ENCODE measurements at places on chromosomes 3 and 15.

- DNase-seq: no peak
These were observed 29.9 kb upstream of the GPD1L start for GRCh38 chr3:32076566-32076965.

GRCh38 chr3:61733876-61734275 is 172.5 kb downstream of the PTPRG start:
- DNase-seq: no peak

- DNase-seq: no peak
These were observed 183.0 kb downstream of the SUCNR1 start for GRCh38 chr3:152056481-152056880.

GRCh38 chr3:49028298-49028672 is 913 bp downstream of the IMPDH2 start:
- no peak for DNase-seq

DNA sequence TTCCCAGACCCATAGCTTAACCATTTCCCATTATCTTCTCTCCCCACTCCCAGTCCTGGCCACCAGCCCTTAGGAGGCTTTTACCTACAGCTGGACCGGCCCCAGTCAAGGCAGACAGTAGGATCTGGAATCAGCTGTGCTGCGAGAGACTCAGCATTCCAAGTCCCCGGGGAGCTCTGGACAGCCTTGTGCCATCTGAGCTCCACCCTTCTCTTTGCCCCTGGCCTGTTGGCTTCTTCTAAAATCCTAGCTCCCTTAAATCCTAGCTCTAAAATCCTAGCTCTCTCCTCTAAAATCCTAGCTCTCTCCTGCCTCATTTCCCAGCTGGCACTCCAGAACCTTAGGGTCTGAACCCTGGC is 21.3 kb downstream of the MEGF11 start:
- DNase-seq: no peak
